ENCODE measurements at places on chromosomes 12 and 14.

- DNase-seq, result no peak
Observed at GRCh38 chr14:64632056-64632455, 72.2 kb upstream of the PLEKHG3 start.

DNA sequence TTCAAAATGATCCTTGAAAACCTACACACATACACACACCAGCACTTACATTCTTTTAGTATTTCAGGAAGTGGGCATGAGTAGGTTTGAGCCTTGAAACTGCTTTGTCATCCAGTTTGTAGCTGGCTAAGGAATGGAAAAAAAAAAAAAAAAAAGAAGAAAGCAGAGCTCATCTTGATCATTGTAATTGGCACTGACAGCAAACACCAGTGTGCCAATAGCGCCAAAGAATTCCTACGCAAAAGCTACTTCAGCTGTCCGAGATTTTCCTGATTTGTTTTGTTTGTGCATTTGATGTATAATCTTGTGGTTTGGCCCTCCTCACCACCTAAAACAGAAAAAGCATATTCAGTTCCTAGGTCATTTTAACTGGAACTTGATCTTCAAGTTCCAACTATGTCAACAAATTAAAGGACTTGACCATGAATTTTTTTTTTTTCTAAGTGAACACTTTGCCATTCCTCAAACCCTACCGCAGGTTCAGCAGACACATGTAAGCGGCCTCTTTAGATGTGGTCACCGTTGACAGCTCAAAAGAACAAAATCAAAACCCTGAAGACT is 57.3 kb downstream of the FLRT2 start:
- no peak for DNase-seq

DNA sequence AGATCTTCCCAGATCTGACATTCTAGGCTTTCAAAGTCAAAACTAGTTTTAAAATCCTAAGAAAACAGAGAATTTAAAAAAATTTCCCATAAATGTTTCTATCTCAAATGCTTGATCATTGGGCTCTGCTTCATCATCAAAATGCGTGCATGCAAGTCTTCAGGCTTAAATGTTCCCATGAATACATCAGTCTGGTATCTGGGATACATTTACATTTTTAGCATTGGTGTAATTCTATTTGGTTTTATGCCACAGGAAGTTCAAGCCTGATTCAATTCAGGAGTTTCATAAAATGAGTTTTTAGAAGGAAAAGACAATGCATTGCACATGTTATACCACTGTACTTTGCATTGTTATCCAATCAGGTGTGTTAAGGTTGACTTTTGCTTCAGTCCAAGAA is 336.4 kb downstream of the PCNX1 start:
- DNase-seq, result no peak

GRCh38 chr12:105832806-105833205 is 305.9 kb downstream of the NUAK1 start:
- no peak for DNase-seq

- DNase-seq, result no peak
Observed at GRCh38 chr14:50932592-50933495, 11.4 kb downstream of the PYGL start.

- DNase-seq, result no peak
Observed at GRCh38 chr14:56271970-56272369, 153.8 kb downstream of the PELI2 start.

DNA sequence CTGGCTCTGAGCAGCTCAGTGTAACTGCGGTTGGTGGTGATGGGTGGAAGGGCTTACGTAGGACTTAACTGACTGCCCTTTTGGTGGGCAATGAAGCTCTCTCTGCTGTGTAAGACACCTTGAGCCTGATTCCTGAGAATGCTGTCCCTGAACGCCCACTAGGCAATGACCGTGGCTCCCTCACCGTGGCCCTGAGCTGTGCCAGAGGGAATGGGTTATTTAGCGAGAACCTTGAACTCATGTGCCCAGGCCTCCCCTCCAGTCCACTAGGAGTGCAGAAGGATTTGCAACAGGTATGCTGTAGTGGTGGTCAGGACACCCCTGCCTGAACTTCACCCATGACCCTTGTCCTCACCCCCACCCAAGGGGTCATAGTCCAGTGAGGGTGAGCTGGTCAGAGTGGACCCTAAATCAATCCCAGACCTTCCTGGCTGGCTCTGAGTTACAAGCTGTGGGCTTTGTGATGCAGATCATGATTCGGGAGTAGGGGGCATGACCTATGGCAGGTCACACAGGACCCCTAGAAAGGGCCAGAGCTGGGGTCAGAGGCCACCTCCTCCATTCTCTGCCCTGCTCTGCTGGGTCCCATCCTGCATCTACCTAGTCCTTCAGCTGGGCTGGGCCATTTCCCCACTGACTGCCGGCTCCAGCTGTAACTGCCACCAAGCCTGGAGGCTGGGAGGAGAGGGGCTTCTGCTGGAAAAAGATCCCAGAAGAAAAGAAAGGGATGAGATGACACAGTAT is 14.5 kb upstream of the ANKRD33 start:
- no peak for DNase-seq

DNA sequence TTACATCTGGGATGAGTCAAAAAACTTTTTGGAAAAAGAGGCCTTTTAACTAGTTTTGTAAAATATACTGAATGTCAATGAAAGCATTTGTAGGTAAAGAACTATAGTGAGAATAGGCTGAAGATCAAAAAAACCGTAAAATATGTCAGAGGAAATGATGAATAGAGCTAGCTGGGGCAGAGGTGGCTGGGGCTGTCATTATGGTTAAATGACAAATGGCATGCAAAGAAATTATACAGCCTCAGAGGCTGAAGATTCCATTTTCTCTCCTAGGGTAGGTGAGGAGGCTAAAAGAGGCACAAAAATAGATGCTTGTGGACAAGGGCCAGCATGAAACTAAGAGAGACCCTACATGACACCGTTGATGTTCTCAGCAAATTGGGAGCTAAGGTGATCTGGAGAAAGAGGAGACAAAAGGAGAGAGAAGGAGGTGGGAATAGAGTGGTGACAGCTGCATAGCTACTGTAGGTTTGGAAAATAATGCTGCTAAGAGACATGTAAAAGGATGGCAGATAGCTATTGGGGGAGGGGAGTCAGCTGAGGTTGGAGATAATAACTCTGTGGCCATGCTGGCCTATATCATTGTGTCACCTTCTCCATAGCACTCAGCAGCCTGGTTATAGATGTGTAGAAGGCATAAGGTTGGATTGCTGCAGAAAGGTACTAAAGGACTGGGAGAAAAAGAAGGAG is 63.8 kb downstream of the ABCC9 start:
- no peak for DNase-seq

GRCh38 chr12:26046906-26047305 is 77.9 kb downstream of the BHLHE41 start:
- no peak for DNase-seq

GRCh38 chr14:76763096-76764041 is 2.1 kb downstream of the VASH1 start:
- no peak for DNase-seq

DNA sequence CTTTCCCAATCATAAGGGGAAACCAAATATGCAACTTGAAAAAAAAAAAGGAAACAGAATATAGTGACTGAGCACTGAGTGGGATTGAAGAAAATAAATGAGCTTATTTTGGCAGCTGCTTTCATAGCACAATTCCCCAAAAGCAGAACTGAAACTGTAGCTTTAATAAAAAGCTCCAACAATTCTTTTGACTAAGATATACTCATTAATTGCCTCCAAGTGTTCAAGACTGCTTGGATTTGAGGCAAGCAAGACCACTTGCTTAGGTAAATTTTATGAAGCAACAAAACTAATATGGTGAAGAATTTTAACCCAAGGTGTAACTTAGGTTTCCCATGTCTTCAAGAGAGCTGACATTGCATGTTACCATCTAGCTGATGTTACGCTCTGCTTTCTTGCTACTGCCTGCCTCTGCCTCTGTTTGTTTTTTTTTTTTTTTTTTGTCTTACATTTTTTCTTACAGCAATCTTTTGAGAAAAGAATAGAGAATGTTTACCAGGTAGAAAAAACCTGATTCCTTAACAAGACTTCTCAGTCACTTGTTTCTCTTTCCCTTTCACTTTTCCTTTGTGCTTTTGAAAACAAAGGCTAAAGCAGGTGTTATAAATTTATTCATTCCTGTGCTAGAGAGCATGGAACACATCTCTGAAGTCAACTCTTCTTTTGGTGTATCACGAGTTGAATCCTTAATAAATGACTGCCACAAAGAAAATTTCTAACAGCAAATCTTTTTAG is 134.4 kb downstream of the BCAT1 start:
- no peak for DNase-seq

- no peak for DNase-seq
Observed at GRCh38 chr12:31308116-31308515, 17.8 kb downstream of the SINHCAF start.

- DNase-seq, result no peak
Observed at GRCh38 chr14:101130861-101131260, 227.3 kb upstream of the RTL1 start.

GRCh38 chr12:75725521-75726111 is 214.2 kb upstream of the KRR1 start:
- DNase-seq, result no peak

DNA sequence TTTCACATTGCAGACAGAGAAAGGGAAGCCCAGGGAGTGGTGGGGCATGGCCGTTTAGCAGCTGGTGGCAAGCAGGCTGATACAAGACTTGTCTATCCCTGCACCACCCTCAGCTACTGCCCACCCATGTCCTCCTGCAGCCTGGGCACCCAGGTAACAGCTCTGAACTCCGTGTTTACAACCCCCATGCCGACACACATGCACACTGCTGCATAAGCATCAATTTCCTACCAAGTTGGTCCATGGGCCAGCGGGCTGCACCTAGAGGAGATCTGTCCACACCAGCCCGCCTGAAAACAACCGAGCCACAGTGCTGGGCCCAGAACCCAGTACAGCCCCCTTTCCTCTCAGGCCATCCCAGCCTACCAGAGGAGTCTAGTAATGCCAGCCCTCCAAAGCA is 75.9 kb upstream of the C14orf180 start:
- DNase-seq, result no peak

GRCh38 chr12:93530358-93530757 is 42.1 kb upstream of the SOCS2 start:
- DNase-seq, result no peak

GRCh38 chr14:29454026-29454693 is 473.5 kb downstream of the PRKD1 start:
- DNase-seq, result no peak

GRCh38 chr12:57781801-57782200 is 786 bp upstream of the TSFM start:
- DNase-seq, result no peak

All from activated gamma-delta T cell treated with anti-CD3 and anti-CD28 coated beads, Interleukin-2, amount 50 U/mL, for 16 hours (primary cell).